Fibroblast of skin of right biceps (primary cell): ENCODE measurements at places on chromosomes 6 and 20.

GRCh38 chr20:57612436-57612835 lies 7.8 kb downstream of the ZBP1 start:
- no peak for DNase-seq

DNA sequence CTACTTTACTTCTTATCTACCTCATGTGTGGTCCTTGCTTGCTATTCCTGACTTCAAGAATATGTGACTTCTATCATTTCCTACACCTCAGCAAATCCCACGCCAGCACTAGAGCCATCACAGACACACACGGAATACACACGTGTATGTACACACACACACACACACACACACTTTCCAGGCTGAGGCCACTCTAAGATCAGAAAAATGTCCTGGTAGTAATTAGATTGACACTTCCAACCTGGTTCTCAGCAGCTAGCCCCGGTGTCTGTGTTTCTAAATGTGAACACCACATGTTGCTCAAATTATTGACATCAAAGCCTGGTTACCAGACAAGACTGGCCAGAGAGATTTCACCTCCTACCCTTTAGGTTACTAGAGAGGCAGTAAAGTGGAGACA lies 54.1 kb upstream of the SASH1 start:
- DNase-seq = no peak

- DNase-seq = peak; percentile 14
These were observed 86.2 kb downstream of the PLEKHG1 start for GRCh38 chr6:150685860-150686259.

DNA sequence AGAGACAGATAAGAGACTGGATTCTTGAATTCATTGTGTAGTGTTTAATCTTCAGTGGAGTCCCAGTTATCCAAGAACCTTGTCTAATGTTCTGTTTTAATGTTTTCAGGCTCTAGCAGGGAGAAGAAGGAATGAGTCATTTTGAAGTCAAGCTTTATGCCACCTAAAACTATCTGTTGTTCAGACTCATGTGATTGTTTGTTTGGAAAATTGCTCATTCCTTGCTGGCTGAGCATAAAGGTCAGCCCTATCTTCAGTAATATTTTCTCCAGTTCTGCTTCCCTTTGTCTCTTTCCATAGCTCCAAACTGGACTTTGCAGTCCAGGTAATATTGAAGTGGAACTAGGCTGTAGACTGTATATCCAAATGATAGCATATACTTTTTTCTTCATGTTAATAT lies 34.2 kb downstream of the CLVS2 start:
- DNase-seq = no peak

GRCh38 chr6:31689249-31690110 lies 8.6 kb upstream of the LY6G5C start:
- no peak for DNase-seq

- DNase-seq = no peak
These were observed 115.1 kb upstream of the TOP1 start for GRCh38 chr20:40913224-40914185.

DNA sequence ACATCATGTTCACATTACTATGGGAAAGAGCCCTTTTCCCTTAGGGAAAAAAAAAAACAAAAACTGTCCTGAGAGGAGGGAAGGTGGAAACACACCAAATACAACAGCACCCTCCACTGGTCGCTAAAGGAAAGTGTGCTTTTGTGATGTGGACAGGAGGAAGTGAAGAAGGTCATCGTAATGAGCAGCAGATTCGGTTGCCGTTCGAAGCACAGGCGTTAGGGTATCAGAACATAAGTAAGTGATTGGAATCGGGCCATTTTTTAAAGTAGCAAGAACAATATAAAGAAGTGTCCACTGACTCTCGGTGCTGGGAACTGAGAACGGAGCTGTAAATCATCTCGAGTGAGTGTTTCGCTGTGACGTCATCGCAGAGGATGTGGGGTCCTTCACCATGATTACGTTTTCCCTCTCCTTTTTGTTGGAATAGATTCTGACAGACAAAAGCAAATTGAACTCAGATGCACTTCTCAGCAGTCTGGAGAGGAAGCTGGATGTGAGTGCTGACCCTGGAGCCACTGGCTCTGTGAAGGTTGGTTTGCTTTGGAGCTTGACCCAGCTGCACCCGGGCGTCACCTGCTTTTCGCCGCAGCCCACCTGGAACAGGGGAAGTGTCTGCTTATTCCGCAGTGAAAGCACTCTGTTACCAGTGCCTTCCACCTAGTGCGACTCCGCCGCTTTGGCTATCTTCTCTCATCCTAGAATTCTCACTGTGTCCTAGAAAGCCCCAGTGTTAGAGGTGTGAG lies 203.6 kb upstream of the GMDS start:
- peak; percentile 84 for DNase-seq

GRCh38 chr20:37202267-37202943 lies 23.1 kb upstream of the MROH8 start:
- DNase-seq = peak; percentile 97

- no peak for DNase-seq
These were observed 444.3 kb upstream of the NRSN1 start for GRCh38 chr6:23681743-23682142.

- DNase-seq = peak; percentile 65
These were observed 63.7 kb downstream of the ATXN1 start for GRCh38 chr6:16697437-16698161.

DNA sequence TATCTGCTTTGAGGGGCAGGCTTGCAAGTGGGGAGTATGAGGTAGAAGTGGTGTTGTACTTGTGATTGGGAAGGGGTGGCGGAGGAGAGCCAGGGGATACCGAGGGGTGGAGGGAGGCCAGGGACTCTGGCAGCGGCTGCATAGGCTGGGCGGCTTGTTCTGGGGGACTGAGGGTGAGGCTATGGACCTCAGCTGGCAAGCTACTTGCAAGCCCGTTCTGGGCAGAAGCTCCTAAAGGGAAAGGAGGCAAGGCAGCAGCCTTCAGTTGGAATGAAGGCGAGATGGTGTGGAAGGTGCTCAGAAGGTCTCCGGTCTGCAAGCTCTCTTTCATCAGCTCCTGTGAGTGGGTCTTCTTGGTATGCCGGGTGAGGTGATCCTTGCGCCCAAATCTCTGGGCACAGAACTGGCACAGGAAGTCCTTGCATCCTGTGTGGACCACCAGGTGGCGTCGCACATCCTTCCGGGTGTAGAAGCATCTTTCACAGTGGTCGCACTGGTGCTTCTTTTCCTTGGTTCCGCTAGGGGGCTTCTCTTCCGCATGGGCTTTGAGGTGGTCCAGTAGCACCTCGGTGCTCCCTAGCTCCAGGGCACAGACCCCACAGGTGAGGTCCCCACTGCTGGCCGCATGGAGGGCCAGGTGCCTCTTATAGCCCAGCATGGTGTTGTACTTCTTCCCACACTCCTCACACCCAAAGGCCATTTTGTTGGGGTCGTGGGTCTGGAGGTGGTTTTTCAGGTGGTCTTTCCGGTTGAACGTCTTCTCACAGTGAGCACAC lies 66.0 kb downstream of the PLAGL1 start:
- peak; percentile 61 for DNase-seq

- DNase-seq = peak; percentile 91
These were observed 70.1 kb downstream of the NRN1 start for GRCh38 chr6:5936631-5937030.

- DNase-seq = no peak
These were observed 568.2 kb downstream of the BCKDHB start for GRCh38 chr6:80674669-80675068.
